Endothelial cell of umbilical vein (primary cell): ENCODE measurements at places on chromosomes 2 and 18. TPM values are rescaled to one million over a fixed set of nuclear protein-coding genes. Genes with fewer than 3 reads are reported as not detected.

GRCh38 chr2:230680463-230681170, 32.0 kb upstream of the CAB39 start:
- DNase-seq = no peak

DNA sequence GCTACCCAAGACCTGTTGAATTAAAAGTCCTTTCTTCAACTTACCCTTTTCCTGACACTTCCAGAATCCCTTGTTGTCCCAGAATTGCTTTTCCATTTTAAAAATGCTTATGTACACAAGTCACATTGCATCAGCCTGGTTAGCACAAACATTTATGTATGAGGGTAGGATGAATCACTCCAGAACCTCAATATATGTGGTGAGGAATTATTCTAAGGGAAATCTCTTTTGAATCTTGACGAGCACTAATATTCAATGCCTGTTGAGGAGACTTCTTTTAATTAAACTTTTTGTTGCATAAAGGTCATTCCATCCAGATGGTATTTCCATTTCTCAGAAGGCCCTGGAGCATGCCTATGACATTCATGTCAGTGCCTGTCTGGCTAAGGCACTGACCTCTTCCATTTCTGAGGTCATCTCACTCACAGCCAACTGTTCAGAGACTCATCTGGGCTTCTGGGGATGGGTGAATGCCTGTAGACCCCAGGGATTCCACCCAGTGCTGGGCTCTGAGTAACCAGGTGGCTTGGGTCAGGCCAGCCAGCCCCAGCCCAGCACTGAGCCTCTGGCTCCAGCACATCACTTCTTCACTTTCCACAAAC, 28.2 kb downstream of the ACMSD start:
- DNase-seq = no peak

DNA sequence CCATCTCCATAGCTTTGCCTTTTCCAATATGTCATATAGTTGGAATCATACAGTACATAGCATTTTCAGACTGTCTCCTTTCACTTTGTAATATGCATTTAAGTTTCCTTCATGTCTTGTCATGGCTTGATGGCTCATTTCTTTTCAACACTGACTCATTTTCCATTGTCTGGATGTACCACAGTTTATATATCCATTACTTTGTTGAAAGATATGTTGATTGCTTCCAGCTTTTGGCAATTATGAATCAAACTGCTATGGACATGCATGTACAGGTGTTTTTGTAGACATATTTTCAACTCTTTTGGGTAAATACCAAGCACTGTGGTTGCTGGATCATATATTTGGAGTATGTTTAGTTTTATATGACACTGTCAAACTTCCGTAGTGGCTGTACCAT, 26.3 kb downstream of the ACSL3 start:
- no peak for DNase-seq

- DNase-seq = no peak
These were observed 23.3 kb downstream of the MYO3B start for GRCh38 chr2:170201275-170201674.

DNA sequence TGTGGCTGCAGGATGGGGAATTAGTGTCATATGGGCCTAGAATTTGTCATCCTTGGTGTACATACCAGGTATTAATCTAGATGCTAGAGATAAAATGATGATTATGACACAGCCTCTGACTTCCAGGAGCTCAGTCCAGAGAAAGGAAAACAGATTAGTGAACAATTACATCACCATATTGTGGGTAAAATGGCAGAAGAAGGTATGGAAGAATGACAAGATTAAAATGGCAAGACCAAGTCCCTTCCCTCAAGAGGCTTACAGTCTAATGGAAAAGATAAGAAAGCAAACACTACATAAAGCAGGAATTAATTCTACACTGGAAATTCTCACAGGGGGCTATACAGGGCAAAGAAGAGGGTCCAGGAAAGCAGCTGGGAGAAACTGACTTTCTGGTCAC, 25.9 kb upstream of the TYMS start:
- no peak for DNase-seq

DNA sequence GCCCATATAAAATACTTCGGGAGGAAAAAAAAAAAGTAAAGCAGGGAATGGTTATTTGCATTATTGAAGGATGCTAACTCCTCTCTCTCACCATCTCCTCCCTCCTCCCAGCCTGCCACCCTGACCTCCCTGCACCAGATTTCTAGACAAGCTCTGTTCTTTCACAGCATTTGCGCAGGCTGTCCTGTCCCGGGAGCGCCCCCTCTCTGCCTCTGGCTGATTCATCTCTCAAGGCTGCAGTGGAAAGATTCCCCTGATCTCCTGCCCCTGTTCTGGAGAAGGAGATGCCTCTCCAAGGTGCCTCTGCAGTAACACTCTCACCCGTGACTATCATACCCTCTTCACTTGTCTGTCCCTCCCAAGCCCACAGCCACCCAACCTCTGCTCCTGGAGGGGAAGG, 38.5 kb downstream of the COL4A4 start:
- no peak for DNase-seq

- no peak for DNase-seq
These were observed 27.0 kb upstream of the LPIN1 start for GRCh38 chr2:11719230-11719977.

SLC14A1 gene
- total RNA-seq = not detected in 2 replicates

TNS1 gene
- 35.6 and 52.1 TPM in 2 replicates for total RNA-seq

UGT1A5 gene
- total RNA-seq = not detected in 2 replicates

CENPO gene
- total RNA-seq = 42.2 and 45.3 TPM in 2 replicates

IER3IP1 gene
- 14.2 and 16.4 TPM in 2 replicates for total RNA-seq

ANKRD29 gene
- 1.2 and 2.6 TPM in 2 replicates for total RNA-seq
